Stimulated activated CD4-positive, alpha-beta T cell treated with anti-CD3 and anti-CD28 coated beads, Interleukin-4, amount 100 ng/mL, for 1 hour (primary cell): ENCODE measurements at places on chromosomes 13 and 19.

GRCh38 chr13:32113532-32113931, 82.0 kb downstream of the FRY start:
- DNase-seq, result no peak

DNA sequence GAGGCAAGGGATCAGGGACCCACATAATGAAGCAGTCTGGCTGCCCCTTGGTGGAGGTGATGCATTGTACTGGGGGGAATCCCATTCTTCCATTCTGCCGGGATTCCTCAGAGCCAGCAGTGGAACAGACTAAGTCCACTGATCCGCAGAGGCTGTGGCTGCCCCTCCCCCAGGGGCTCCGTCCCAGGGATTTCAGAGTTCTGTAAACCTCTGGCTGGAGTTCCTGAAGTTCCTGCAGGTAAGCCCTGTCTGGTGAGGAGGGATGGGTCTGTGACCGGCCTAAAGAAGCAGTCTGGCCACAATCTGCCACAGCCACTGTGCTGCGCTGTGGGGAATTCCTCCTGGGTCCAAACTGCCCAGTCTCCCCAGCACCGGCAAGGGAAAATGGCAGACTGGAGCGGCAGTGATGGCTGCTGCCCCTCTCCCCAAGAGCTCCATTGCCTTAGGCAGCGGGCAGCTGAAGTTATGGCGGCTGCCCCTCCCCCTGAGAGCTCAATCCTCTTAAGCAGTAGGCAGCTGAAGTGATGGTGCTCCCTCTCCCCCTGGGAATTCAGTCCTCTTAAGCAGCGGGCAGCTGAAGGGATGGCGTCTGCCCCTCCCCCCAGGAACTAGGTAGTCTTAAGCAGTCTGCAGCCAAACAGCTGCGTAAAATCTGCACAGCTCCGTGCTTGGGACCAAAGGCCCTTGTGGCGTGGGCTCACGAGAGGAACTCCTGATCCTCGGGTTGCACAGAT, 155.7 kb downstream of the PCDH17 start:
- DNase-seq, result no peak

- DNase-seq, result no peak
Measured at GRCh38 chr13:30020726-30021312, 170.4 kb upstream of the UBL3 start.

GRCh38 chr19:38497907-38498306, 64.4 kb downstream of the RYR1 start:
- no peak for DNase-seq

DNA sequence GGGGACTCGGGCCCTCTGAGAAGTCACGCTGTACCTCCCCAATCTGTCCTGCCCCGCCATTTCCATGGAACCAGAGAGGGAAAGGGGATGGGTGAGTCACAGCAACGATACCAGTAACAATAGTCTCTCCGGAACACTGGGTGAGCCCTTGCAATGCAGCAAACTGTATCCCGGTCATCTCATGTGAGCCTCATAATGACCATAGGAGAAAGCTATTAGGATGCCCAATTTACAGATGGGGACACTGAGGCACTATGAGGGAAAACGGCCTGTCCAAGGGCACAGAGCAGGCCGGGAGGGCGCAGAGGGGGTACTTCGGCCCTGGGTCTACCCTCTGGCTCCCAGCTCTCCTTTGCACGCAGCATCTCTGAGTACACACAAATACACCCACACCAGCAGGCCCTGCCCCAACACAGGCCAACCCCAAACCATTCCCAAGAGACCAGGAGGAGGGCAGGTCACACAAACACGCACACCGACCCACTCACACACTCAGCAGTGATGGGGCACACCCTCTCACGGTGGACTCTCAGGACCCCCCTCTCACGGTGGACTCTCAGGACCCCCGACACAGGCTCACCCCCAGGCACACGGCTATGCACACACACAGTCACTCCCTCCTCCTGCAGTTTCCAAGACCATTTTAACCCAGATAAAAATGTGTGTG, 18.2 kb downstream of the LRRC4B start:
- DNase-seq, result no peak

GRCh38 chr13:111663953-111664421, 343.5 kb downstream of the TEX29 start:
- DNase-seq, result no peak

- DNase-seq, result peak; percentile 69
Measured at GRCh38 chr19:40466219-40466984, 399 bp upstream of the SPTBN4 start.

DNA sequence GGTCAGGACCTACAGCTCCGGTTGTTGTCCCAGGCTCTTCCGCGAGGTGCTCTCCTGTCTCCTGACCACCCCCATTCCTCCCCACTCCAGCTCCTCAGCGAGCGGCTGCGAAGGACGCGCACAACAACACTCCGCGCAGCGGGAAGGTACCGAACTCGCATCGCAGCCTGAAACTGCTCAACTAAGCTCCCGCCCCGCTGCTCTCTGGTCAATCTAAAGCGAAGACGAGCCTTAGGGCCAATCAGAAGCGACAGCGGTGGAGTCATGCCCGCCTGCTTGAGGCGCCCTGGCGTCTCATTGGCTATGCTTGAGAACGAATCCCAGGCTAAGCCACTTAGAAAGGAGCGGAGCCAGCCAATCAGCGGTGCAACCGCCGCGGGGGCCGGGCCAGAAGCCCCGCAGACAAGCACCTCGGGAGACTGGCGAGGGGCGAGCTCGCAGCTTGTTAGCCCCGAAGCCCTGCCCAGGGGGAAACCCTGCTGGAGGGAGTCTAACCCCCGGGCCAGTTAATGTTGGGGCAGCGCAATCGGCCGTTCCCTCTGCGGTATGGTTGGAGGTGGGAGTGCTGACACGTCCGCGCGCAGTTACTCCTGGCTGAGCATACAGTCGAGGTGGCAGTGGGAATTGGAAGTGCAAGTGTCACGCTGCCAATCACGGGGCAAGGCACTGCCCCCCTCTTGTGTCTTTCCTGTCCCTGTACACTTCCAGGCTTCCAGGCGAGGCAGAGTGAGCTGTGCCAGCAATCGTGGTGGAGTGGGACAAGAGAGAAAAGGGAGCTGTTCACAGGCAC, 1.9 kb upstream of the ZBTB32 start:
- peak; percentile 89 for DNase-seq

DNA sequence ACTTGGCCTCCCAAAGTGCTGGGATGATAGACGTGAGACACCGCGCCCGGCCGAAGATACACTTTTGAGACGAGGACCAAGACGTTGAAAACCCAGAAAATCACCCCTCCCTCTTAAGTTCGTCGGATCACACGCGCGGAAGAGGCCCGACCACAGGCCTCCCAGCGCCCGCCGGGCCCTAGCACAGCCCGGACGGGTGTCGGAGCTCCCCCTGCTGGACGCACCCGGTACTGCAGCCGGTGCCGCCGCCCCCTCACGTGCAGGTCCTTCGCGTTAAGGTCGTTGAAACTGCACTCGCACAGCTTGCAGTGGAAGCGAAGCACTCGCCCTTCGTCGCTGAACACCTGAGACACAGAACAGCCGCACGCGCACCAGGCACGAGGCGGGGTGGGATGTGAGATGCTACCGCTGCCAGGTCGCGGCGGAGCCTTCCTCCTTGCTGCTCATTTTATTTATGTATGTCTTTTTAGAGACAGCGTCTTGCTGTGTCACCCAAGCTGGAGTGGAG, 35.7 kb upstream of the MATK start:
- peak; percentile 90 for DNase-seq

DNA sequence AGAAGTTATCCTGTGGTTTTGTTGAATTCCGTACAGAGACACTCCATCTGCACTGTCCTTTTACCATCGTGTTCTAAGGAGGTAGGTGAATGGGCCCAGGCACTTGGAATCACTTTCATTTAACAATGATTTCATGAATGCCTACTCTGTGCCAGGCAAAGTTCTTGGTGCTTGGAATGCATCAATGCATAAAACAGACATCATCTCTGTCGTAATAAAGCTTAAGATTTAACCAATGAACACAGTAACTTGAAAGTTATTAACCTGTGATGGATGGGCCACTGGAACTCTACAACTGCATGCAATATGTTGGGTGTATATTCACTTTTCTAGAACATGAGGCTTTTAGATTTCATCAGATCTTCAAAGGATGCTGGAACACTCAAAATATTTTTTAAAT, 14.1 kb upstream of the STARD13 start:
- no peak for DNase-seq

- peak; percentile 33 for DNase-seq
Measured at GRCh38 chr13:77429320-77430142, 102.6 kb upstream of the MYCBP2 start.
